ENCODE measurements at places on chromosomes 13 and 19.

- no peak for DNase-seq
Observed at GRCh38 chr19:18611327-18612050, 1.2 kb upstream of the TMEM59L start.

GRCh38 chr19:12834976-12835757 is 788 bp upstream of the RTBDN start:
- DNase-seq: no peak

DNA sequence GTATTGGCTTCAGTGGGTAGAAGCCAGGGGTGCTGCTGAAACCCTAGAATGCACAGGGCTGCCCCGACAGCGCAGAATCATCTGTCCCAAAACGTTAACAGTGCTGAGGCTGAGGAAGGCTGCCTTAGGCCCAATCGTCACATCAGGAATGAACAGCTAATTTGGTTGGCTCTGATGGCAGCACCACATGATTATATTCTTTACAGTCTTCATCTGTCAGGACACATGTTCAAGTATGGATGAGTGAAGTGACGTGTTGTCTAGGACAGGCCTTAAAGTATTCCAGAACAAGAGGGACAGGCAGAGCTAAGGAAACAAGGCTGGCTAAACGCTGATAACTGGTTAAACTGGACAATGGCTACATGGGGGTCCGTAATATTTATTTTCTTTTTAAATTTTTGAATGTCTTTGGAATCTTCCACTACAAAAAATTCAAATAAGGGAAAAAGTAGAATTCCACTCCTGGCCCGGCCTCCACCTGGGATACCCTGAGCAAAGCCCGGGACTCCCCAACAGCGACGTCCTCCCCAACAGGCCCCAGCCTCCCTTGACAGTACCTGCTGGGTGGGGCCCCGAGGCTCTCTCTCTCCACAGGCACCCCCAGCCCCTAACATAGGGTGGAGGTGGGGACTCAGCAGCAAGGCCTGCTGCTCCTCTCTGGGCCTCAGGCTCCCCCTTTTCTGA is 14.8 kb upstream of the CCNP start:
- no peak for DNase-seq

DNA sequence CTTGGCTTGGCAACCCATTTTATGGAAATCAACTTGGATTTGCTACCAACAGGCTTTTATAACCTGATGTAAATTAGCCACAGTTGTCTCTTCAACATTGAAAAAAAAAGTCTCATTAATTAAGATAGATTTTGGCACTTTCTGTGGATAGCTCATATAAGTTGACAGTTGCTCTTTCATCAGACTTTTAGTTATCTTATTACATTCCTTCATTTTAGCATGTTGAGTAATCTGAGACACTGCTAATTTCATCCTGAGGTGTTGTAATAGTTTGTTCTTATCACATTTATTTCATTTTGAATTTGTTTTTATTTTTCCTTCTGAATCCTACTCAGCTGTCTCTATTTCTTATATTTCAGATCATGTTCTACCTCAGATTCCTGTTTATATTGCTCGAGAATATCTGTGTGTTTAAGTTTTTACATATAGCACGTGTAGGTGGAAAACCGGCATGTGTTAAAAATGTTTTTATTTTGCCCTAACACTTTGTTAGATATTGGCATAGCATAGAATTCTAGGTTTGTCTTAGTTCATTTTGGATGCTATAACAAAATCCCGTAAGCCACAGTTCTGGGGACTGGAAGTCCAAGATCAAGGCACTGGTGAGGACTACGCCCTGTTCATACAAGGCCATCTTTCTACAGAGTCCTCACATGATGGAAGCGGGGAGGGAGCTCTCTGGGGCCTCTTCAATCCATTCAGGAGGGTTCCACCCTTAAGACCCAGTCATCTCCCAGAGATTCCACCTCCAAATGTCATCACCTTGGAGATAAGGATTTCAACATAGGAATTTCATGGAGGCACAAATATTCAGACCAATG is 239.4 kb downstream of the COL4A1 start:
- DNase-seq: no peak

DNA sequence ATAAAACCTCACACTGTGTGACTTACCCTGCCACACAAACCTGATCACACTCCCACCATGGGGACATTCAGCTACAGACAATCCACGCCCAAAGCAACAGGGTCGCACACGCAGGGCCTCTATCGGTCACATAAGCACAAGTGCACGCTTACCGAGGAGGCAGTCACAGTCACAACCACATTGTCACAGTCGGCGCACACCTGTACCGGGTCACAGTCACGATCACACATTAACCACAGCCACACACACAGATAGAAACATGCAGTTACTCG is 579 bp downstream of the ZNF566 start:
- DNase-seq: no peak

GRCh38 chr13:75324413-75324940 is 157.5 kb downstream of the TBC1D4 start:
- no peak for DNase-seq

DNA sequence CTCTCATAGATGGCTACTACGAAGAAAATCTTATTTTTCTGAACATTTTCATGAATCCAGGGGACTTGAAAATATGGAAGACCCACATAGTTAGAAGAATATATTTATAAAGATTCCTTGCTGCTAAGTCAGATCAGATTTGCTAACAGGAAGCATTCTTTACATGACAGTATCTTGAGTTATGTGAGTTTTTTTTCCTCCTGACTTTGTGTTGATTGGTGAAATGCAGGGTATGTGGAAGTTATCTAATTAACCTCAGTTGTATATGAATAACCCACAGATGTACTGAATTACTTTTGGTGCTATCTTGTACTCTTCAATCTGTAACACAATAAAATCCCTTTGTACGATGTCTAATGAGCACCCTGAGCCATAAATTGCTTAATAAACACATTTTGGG is 53.8 kb downstream of the ESD start:
- peak; percentile 23 for DNase-seq

GRCh38 chr13:73169971-73170370 is 111.2 kb downstream of the KLF5 start:
- no peak for DNase-seq

DNA sequence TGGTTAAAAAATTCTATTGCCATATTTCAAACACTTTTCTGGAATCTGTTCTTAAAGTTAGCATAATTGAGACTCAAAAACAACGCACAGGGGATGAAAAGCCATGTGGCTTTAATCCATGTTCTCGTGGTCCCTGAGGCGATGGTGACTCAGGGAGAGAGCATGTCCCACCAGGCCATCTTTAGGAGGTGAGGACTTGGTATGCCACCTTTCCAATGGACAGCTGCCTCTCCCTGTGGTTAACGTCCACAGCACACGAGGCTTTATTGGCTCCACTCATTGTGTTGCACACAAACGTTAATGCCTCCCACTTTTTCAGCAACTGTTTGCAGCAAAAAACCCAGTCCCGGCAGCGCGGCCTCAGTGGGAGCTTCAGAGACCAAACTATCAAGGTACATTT is 51.4 kb downstream of the EFNB2 start:
- no peak for DNase-seq

DNA sequence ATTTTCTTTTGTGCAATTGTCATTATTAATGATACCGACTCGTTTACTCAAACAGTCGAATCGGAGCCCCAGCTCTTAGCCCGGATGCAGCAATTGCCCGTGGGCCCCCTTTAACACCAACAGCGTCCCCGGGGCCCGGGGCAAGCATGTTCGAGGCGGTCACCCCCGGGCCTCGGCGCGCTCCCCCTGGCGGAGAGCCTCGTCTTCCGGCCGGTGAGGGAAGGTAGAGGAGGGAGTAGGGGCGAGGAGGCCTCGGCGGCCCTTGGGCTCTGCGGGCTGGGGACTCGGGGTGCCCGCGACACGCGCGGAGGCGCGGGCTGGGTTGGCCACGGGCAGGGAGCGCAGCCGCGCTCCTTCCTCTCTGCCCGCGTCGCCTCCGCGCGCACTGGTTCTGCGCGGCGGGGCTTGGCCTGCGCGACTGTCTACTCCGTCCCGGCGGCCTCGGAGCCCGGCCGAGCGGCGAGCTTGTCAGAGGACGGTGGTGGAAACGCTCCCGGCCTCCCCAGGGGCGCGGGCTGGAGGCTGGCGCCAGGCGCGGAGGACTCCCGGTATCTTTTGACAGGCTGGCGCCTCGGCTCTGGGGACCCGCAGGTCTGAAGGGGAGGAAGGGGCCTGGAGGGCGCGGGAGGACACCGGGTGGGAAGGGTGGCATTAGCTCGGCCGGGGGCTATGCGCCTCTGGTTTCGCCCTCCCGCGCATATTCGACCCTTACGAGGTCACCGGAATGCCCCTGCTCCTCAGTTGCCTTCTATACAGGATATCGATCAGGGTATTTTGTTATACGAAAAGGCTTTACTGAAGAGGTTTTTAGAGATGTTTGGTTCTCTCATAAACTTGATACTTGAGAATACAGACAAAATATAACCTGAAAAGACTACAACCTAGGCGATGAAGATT is 1.5 kb downstream of the BIVM start:
- DNase-seq: peak; percentile 90

DNA sequence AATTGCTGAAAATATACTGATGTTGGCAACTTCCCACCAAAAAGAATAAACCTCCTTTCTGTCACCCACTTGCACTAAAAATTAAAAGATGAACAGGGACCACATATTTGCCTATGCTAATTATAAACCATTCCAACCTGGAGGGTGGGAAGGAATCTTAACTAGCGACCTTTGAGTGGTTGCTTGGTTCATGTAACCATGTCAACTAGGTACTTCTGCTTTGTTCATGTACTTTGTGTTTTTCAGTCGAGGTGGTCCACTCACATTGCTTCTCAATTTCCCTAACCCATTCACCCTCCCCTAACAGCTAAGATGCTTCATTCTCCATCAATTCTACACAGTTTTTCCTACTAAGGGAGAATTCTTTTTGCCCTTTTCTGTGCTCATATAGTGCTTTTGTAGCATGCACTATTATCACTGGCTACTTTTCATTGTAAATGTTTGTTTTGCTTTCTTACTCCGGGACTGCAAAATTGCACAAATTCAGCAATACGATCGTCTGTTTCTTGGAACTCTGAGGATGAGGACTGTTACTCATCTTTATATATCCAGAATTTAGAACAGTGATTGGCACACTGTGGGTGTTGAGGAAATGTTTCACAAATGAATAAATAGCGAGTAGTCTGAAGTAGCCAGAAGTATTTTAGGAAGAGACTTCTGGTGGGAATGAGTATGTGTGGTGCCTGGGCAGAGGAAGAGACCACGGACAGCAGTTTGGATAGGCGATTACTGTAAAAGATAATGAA is 187.5 kb downstream of the GPC6 start:
- DNase-seq: no peak

GRCh38 chr19:41991025-41991424 is 3.0 kb downstream of the ATP1A3 start:
- no peak for DNase-seq

DNA sequence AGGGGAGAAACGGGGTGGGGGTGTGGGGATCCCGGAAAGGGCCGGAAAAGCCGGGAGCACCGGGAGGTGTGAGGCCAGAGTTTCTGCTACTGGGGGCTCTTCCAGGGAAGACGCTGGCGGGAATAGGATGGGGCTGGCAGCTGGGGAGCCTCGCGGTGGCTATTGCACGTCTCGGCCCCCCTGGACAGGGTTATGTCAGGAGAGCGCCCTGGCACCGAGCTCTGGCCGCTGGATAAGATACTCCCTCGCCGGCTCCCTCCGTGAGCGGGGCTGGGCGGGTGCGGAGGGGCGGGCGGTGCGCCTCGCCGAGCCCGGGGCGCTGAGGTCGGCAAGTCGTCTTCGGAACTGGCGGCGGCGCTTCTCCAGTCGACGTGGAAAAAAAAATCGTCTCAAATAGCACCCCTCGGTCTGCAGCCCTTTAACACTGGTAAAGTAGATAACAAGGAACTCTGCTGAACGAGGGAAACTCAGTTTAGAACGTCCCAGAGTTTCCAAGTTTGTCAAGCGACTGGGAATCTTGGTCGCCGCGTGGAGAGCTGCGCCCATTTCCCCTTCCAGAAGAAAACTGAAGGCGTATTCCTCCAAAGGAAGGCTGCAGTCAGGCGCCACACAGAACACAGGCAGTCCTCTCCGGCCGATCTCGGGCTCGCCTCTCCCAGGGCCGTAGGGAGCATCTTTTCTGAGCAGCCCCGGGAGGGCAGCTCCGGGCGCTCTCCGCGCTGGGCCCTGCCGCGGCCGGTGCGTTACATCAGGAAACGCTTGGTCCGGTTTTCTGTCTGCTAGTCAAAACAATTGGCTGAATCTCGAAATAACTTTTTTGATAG is 115.1 kb downstream of the KCNRG start:
- no peak for DNase-seq

DNA sequence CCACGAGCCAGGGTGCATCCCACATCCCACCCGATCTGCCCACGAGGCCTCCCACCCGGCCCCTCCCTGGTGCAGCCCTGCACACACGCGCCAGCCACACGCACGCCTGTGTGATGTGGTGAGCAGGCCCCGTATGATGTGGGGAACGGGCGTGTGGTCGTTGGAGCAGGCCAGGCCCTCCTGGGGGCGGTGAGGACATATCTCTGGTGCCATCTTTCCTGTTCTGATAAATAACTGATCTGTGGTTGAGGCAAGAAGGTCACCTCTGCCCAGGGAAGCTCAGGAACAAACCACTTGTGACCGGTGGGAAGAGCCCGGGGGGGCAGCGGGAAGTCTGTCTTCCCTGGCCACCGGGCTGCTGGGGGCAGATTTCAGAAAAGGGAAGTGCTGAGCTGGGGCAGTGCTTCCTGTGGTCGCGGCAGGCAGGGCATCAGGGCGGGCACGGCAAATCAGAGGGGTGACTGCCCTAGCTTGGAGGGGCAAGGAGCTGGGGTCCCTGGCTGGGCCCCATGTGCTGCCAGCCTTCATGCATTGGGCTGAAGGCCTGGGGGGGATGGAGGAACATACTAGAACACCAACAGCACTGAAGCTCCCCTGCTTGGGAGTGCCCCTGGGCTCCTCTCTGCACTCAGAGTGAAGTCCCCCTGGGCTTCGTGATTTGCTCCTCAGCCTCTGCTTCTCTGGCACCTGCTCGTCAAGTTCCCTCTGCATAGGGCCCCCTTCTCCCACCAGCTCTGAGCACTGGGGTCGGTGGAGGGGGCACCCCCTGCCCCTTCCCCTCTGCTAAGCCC is 35.2 kb upstream of the SLC7A10 start:
- no peak for DNase-seq

All from muscle of back (tissue), 13 donors.